ENCODE measurements at places on chromosomes 6 and 20.

DNA sequence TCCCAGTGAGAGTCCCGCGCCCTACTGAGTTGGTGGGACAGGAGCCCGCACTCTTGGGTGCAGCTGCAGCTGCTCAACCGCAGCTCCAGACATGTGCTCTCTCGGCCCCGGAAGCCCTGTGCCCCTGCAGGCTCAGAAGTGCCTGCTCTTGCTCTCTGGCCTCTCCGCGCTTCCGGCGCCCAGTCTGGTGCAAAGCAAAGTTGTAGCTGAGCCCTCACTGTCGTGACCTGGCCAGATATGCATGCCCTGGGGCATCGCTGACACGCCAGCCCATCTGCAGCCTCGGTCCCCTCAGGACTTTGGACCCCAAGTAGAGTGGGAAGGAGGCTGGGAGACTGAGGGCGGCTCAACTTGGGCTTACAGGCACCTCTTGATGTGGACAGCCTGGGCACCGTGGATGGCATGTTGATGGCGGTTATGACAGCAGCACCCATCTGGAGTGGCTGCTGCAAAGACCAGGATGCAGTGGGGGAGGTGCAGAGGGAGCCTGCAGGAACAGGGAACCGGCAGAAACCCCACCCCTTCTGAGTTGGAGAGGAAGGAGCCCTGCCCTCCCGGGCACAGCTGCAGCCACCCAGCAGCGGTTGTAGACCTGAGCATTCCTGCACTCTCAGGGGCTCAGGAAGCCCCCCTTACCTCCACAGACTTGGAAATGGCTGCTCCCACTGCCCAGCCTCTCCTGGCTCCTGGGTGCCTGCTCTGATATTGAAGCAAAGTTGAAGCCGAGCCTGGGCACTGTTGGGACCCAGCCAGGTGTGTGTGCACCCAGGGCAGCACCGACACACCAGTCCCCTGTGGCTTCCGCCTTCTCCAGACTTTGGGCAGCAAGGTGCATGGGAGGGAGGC lies 462.6 kb downstream of the TBC1D32 start:
- DNase-seq = no peak

- DNase-seq = peak; percentile 6
These were observed at the start of gene TRIM15 for GRCh38 chr6:30163090-30163917. Gene TRIM15 (plus strand): TSS chr6:30163546. CDS start chr6:30163685, 139 bp downstream.

- DNase-seq = no peak
These were observed 178.7 kb downstream of the TAF4 start for GRCh38 chr20:61886721-61887595.

- no peak for DNase-seq
These were observed 26.1 kb downstream of the GFOD1 start for GRCh38 chr6:13461307-13461706.

DNA sequence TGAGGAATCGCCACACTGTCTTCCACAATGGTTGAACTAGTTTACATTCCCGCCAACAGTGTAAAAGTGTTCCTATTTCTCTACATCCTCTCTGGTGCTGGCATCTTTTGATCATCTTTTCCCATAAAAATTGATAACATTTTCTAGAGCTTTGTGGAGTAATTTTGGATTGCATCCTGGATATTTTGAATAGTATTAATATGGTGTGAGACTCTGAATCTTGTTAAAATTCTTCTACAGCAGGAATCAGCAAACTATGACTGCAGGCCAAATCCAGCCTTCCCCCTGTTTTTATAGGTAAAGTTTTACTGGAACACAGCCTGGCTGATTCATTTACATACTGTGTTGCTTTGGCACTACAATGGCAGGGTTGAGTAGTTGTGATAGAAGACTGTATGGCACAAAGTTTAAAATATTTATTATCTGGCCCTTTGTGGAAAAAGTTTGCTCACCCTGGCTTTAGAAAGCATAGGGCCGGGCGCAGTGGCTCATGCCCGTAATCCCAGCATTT lies 15.0 kb upstream of the RNF8 start:
- DNase-seq = no peak

- DNase-seq = no peak
These were observed 26.2 kb downstream of the VSTM2L start for GRCh38 chr20:37928996-37929682.

GRCh38 chr20:46438156-46438750 lies 31.8 kb upstream of the ELMO2 start:
- no peak for DNase-seq

GRCh38 chr6:160810238-160810637 lies 108.2 kb downstream of the PLG start:
- DNase-seq = no peak

GRCh38 chr6:158031381-158032353 lies 50.0 kb downstream of the SYNJ2 start:
- no peak for DNase-seq

DNA sequence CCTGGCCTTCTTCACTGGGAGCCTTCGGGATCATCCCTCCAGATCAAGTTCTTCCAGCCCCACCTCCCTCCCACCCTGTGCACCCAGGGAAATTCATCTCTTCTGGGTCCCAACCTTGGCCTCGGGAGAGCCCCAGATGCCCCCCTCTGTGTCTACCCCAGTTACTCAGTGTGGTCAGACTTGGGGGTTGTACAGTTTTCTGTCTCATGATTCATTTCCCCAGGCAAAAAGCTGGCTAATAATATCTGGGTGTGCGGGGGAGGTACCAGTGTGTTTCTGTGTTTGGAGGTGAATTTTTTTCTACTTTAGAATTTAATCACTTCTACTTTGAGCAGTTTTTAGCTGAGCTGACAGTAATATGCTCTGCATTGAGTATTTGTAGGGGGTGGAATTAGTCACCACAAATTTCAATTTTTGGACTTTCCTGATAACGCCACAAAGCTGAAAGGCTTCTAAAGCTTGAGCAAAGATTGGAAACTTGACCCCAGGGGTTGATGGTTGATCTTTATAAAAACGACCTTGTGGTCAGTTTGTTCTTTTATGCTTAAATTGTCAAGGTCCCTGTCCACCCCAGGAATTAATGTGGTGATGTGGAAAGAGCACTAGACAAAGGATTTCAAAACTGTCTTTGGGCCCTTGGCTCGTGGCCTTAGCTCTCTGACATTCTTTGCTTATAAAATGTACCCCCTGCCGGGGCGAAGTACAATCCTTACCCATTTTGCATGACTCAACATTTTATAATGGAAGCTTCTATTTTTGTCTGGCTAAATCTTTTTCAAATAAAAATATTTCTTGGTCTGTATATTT lies 284.7 kb upstream of the TAB2 start:
- no peak for DNase-seq

DNA sequence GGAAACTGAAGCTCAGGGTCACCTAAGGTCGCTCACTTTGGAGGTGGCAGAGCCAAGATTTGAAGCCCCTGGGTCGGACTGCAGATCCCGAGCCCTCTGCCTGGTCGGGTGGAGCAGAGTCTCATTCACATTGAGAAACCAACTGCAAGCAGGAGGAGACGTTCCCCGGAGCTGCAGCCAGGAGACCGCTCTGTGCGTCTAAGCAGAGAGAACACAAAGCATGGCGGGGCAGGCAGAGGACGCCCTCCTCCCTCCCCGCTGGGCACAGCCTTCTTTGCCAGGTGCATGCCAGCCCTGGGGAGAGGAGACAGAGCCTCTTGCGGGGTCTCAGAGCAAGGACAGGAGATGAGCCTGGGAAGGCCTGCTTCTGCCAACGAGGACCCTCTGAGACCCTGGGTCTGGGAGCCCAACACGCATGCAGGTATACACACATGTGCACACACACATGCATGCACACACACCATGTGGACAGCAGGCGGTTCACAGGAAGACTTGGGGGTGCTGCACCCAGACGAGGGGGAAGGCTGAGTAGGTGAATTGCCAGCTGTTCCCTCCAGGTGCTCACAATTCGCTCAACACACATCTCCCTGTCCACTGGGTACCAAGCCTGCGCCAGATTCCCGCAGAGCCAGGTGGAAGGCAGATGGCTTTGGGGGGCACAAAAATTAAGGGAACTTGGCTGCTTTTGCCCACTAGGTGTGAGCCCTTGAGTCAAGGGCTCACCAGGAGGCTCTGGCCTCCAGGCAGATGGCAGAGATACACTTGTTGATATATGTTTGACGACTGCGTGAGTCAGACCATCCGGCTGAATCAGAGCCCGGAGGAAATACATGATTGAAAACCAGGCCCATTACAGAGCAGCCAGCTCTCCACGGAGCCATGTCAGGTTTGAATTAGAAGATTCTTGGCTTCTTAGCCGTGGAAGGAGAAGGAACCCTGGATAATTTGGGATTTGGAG lies 5.5 kb upstream of the NTSR1 start:
- no peak for DNase-seq

DNA sequence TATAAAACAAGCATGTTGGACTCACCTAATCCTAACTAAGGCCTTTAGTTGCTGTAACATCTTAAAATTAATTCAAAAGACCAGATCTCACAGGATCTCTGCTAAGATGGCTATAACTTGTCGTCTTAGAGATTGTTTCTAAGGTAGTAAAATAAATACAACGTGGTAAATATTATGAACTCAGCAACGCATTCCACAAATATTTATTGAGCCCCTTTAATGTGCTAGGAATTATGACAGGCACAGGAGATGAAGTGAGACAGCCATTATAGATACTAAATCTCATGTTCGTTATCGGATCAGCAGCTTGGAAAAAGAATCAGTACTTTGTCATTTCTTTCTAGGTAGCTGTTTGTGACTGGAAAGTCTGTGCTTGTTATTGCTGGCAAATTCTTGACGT lies 20.9 kb upstream of the MCM3 start:
- DNase-seq = no peak

DNA sequence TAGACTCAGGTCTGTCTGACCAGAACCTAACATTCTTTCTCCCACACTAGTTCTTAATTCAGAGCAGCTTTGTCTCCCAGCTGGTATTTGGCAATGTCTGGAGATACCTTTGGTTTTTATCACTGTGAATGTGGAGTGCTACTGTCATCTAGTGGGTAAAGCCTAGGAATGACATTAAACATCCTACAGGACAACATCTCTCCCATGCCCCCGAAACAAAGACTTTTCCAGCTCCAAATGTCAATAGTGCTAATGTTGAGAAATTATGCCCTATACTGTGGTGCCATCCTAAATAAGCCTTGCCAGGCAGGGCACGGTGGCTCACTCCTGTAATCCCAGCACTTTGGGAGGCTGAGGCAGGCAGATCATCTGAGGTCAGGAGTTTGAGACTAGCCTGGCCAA lies 4.2 kb upstream of the TTPAL start:
- no peak for DNase-seq

- no peak for DNase-seq
These were observed 28.4 kb upstream of the MAS1L start for GRCh38 chr6:29516108-29516507.

DNA sequence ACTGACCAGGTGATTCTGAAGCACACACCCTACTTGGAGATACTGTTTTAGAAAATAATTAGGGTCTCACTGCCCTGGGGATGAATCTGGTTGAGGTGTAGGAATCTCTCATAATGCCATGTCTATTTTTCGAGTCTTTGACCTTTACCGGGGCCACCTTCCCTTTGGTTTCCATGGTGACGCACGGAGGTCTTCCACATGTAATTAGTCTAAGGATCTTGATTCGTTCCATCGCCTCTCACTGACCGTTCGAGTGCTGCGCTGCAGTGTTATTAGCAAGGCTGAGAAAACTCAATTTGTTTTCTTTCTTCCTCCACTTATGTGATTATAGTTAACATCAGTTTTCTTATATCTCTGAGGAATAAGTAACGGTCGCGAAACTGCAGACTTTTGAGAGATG lies 144.3 kb upstream of the SPACA1 start:
- DNase-seq = no peak

GRCh38 chr6:148934539-148934938 lies 187.7 kb downstream of the UST start:
- DNase-seq = no peak

DNA sequence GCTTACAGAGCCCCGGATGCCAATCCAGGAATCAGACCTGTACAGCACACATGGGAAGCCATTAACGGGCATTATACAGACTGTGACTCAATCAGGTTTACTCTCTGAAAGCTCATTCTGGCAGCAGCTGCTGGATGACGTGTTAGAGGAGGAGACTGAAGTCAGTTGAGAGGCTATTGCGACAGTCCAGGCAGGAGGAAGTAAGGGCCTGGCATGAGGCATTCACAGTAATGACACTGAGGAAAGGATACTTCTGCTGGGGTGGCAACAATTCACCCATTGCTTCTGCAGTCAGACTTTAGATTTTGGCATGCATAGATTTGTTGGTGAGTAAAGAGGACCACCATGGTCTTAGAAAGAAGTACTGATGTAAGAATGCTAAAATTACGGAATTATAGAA lies 151.0 kb upstream of the HEY2 start:
- no peak for DNase-seq

DNA sequence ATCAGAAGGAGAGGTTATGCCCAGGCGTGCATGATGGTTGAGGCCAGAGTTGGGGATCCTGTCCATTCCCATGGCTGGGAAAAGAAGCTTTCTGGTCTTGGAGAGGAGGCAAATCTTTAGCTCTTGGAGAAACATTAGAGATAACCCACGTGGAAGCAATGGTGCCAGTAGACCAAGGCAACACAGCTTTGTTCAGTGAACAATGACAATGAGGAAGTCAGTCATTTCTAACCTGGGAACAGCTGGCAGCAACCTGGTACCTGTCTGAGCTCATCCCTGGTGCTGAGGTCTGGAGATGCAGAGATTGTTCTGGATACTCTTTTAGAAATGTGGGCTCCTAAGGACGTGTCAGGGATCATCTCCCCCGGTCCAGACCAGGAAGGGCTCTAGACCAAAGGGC lies 76.7 kb upstream of the PAX1 start:
- no peak for DNase-seq

DNA sequence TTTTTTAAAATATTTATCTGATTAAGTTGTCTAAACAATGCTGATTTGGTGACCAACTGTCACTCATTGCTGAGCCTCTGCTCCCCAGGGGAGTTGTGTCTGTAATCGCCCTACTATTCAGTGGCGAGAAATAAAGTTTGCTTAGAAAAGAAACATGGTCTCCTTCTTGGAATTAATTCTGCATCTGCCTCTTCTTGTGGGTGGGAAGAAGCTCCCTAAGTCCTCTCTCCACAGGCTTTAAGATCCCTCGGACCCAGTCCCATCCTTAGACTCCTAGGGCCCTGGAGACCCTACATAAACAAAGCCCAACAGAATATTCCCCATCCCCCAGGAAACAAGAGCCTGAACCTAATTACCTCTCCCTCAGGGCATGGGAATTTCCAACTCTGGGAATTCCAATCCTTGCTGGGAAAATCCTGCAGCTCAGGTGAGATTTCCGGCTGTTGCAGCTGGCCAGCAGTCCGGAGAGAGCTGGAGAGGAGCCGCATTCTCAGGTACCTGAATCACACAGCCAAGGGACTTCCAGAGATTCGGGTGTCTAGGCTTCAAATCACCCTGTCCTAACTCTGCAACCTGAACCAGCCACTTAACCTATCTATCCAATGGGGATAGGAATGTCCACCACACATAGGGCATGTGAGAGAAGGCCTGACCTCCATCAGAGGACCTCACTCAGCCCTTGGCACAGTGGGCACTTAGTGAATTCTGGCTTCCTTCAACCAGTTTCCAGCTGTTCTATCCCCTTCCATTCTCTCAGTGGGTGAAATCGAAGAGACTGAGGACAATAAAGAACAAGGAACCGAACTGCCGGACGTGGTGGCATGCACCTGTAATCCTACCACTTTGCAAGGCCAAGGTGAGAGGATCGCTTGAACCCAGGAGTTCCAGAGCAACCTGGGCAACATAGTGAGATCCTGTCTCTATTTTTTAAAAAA lies 3.1 kb downstream of the TNF start:
- no peak for DNase-seq

Measured in effector CD8-positive, alpha-beta T cell (primary cell).